NCI-H774 (cell line): ENCODE measurements at places on chromosomes 2 and 18.

- DNase-seq = no peak
Observed at GRCh38 chr2:168137510-168138180, 109.8 kb downstream of the STK39 start.

GRCh38 chr2:182763311-182763912, 47.4 kb downstream of the DNAJC10 start:
- peak; percentile 40 for DNase-seq

DNA sequence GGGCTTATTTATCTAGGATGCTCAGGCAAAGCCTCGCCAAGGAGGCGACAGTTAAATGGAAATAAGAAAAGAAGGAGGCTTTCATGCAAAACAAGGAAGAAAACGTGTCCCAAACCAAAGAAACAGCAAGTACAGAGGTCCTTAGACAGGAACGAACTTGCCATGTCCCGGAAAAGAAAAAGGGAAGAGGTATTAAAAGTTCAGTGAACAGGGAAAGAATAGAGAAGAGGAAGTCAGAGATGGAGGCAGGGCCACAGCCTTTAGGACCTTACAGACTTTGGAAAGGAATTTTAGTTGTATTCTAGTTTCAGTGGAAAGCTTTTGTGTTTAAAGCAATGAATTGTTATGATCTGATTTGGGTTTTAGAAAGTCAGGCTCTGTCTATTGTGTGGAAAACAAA, 22.1 kb downstream of the IKZF2 start:
- DNase-seq = no peak

DNA sequence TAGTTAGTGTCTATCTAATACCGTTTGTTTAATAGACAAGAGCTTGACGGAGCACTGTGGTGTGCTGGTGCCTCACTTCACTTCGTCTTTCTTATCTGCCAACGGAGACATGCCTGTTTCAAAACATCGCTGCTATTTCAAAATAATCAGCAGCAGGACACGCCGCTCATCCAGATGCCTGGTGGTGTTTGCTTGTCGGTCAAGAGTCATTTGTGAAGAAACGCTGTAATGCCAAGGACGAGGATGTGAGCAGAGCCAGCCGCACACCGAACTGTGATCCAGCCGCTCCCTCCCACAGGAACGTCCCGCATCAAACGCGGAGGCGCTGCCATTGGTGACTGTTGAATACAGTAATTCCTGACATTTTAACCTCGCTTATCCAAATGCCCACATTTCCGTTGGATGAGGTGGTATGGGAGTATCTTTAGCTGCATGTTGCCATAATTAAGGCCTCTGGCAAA, 432.4 kb downstream of the FBXO15 start:
- DNase-seq = no peak

- DNase-seq = no peak
Observed at GRCh38 chr2:85937069-85937439, 48.3 kb upstream of the ST3GAL5 start.

GRCh38 chr18:67476585-67476984, 39.9 kb downstream of the DSEL start:
- no peak for DNase-seq

- no peak for DNase-seq
Observed at GRCh38 chr2:194346193-194346592, 1310.8 kb upstream of the SLC39A10 start.

GRCh38 chr2:167595839-167596471, 651.4 kb downstream of the STK39 start:
- no peak for DNase-seq

DNA sequence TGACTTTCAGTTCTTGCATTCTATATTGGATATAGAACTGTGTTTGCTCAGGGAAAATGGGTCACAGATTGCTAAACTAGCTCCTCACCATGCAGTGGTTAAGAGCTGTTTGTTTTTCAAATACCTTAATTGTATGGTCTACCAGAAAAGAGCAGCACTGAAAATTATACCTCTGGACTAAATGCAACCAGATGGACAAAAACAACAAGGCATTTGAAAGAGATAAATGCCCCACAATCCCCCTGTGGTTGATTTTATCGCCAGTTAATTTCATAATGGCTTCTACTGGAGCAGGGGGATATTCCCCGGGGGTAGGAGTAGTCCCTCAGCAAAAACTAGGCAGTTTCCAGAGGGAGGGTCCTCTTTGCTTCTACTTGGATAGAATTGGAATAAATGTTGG, 267.9 kb upstream of the TNP1 start:
- peak; percentile 10 for DNase-seq

GRCh38 chr2:24512404-24512803, 21.4 kb downstream of the NCOA1 start:
- DNase-seq = no peak

DNA sequence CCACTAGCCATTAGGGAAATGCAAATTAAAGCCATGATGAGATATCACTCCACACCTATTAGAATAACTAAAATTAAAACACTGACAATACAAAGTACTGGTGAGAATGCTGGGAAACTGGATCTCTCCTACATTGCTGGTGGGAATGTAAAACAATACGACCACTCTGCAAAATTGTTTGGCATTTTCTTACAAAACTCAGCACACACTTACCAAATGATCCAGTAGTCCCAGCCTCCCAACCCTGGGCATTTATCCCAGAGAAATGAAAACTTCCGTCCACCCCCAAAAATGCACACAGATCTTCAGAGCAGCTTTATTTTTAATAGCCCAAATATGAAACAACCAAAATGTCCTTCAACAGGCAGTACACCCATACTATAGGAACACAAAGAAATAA, 8.9 kb upstream of the TMSB10 start:
- DNase-seq = no peak

- DNase-seq = peak; percentile 60
Observed at GRCh38 chr2:120396013-120396860, 50.3 kb downstream of the INHBB start.

GRCh38 chr18:12376034-12376753, 833 bp downstream of the AFG3L2 start:
- peak; percentile 15 for DNase-seq

GRCh38 chr18:42082415-42083234, 127.6 kb downstream of the PIK3C3 start:
- DNase-seq = no peak

- DNase-seq = no peak
Observed at GRCh38 chr2:43131051-43131889, 95.1 kb downstream of the ZFP36L2 start.

- DNase-seq = no peak
Observed at GRCh38 chr2:101617796-101618195, 79.7 kb upstream of the MAP4K4 start.

- no peak for DNase-seq
Observed at GRCh38 chr2:124478761-124479160, 453.7 kb downstream of the CNTNAP5 start.

GRCh38 chr2:239212121-239212928, 188.5 kb downstream of the HDAC4 start:
- no peak for DNase-seq

DNA sequence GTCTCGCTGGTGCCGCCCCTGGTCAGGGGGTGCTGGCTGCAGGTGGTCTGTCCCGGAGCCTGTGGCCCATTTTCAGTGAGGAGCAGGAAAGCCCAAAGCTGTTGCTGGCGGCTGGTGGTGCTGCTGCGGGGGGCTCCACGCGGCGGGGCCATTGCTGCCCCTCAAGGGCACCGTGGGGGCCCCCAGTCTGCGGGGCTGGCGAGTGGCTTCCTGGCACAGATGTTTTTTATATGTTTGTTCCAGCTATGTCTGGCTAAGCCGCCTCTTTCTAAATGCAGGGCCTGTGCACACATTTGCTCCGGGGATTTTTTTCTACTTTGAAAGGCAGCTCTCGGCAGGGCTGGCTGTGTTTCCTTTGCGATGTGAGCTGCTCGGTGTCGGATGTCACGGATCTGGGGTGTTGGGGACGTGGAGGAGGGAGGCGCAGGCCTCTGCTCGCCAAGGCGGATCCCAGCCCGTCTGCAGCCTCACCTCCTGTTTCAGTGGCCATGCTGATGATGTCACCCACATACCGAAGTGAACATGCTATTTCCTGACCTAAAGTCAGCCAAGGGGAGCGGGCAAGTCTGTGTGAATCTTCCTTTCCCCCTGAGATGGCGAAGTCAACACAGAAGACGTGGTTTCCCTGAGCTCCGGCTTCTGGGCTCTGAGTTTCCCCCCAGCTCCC, 112.0 kb upstream of the CTDP1 start:
- DNase-seq = no peak

- DNase-seq = peak; percentile 39
Observed at GRCh38 chr2:26462511-26463243, 15.2 kb downstream of the OTOF start.

DNA sequence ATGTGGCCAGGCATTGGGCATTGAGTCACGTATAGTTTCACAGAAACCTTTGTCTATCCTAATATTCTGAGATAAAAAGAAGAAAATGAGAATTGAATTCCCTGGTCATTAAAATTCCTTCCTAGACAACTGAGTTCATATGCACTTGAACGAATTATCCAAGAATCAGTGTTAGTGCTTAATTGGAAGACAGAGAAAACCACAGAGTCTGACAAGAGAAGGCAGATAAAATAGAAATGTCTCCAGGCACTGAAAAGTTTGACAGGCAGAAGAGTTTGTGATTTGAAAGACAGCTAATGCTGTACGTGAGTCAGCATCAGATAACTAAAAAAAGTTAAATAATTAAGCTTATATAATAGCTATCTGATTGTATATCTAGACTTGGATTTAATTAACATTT, 47.7 kb upstream of the TRIB2 start:
- DNase-seq = no peak

GRCh38 chr2:171247741-171248662, 87.3 kb upstream of the TLK1 start:
- DNase-seq = no peak

DNA sequence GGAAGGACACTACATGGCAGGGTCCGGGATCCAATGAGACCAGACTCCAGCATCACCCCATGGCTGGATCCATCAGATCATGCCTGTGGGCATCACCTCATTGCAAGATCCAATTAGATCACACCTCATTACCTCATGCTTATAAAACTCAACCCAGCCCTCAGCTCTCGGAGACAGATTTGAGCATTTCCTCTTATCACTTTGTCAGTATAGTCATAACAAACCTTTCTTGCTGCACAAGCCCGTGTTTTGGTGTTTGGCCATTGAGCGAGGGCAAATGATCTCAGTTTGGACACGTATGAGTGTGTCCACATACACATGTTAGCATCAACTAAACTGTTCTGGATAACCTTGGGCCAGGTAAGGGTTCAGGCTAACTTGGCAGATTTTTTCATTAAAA, 58.8 kb downstream of the CCDC195 start:
- DNase-seq = no peak

DNA sequence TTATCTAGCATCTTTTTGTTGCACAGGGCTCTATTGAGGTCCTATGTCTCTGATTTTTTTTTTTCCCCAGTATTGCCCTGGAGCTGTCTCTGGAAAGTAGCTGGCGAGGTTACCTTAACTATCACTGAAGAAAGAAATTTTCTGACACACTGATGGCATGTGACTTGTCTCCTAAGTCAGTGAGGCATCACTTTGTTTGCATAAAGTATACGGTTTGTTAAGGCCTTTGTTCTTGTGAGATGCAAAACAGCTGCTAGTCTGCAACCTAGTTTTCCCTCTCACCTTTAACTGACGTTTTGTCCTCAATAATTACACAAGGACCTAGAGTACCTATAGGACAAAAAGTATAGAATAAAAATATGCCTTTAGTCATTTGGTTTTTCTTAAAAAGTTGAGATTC, 41.8 kb downstream of the UBXN4 start:
- DNase-seq = no peak

- DNase-seq = no peak
Observed at GRCh38 chr2:106885329-106885728, 638 bp downstream of the ST6GAL2 start.

- DNase-seq = no peak
Observed at GRCh38 chr2:23568626-23569190, 183.7 kb downstream of the KLHL29 start.

DNA sequence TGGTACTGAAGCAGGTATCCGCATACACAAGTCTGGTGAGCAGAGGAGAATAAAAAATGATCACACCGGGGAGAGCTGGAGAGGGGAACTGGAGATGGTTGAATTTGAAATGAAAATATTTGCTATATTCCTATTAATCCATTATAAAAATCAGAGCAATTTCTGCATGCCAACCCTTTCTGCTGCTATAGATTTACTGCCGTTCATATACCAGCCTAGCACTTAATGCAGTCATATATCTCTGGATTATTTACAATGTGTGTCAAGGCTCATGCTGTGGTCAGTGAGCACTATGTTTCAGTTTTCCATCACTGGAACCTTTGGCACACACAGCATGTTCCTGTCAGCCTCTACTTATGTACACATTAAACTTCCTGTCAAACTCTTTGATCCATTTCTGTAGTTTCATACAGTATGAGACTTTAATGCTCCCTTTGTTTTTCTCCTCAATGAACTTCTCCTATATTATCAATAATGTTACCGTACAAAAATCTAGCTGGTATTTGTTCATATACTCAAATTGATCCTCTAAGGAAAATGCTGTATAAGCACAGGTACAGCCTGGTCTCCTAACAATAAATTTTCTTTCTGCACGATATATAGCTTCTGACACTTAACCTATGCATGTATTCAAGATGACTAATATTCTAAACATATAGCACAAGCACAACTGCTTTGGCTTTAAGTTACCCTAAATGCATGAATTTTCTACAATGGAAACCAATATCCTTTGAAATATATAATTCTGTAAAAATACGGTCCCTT, 36.7 kb downstream of the FANCL start:
- DNase-seq = no peak

GRCh38 chr2:106113361-106113966, 80.6 kb downstream of the UXS1 start:
- DNase-seq = no peak
